Fibroblast of skin of abdomen (primary cell): ENCODE measurements at places on chromosomes 11 and 22.

- no peak for DNase-seq
Observed at GRCh38 chr22:41813726-41814410, 13.4 kb downstream of the CCDC134 start.

- DNase-seq = peak; percentile 85
Observed at GRCh38 chr22:37525073-37525745, 6.0 kb upstream of the CARD10 start.

- peak; percentile 3 for DNase-seq
Observed at GRCh38 chr22:32206774-32207758, 2.2 kb upstream of the RFPL2 start.

GRCh38 chr22:50571264-50572175, 6.7 kb downstream of the CPT1B start:
- DNase-seq = no peak

GRCh38 chr22:44192816-44193534, 12.2 kb downstream of the PARVG start:
- no peak for DNase-seq

GRCh38 chr11:110896358-110896757, 184.1 kb upstream of the ARHGAP20 start:
- peak; percentile 84 for DNase-seq

GRCh38 chr22:19879992-19880785, 25.5 kb upstream of the GNB1L start:
- DNase-seq = no peak

DNA sequence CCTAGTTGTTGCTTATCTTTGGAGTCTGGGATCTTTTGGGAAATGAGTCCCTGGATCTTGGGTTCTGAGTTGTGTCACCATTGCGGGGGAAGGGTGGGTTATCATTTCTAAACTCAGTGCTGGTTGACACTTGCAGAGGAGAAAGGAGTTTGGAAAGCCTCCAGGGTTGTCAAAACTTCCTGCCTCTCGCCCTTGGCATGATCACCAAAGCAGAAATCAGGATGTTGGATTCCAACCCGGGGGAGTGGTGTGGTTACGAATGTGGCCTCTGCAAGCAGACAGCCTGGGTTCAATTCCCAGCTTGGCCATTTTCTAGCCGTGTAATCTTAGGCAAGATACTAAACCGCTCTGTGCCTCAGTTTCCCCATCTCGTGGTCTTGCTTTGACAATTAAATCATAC, 24.3 kb downstream of the CD6 start:
- no peak for DNase-seq

- peak; percentile 74 for DNase-seq
Observed at GRCh38 chr11:86785576-86785975, 14.8 kb upstream of the PRSS23 start.

DNA sequence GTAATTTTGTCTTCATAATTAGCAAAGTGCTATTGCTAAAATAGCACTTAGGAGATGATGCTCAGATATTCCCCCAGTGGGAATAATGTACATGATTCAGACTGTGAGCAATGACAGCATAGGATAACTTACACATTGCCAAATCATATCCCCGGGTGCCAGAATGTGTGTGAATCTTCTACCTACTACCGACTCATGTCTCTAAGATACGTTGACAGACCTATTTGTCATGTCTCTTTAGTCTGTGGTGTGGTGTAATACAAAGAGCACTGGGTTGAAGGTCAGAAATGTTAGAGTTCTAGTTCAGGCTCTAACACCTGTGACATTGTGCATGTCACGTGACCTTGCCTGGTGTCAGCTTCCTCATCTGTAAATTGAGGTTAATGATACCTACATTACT, 31.0 kb upstream of the PICALM start:
- peak; percentile 67 for DNase-seq

DNA sequence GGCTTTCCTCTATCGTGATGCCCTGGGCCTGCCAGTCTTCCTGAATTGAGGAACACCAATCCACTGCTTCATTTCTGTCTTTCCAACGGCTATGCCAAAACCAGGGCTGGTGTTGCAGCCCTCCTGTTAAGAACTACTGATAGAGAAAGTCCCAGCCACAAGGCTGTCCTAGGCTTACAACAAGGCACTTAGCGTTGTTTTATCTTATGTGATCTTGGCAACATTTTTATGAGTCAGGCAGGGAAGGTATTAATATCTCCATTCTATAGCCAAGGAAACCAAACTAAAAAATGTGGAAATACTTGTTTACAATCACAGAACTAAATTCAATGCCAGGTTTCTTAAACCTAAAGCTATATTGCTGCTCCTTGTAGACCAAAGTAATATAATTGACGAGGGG, 89.9 kb upstream of the AMOTL1 start:
- DNase-seq = no peak

- no peak for DNase-seq
Observed at GRCh38 chr11:11895672-11896071, 53.9 kb downstream of the USP47 start.

GRCh38 chr22:26860301-26860700, 202.9 kb downstream of the MIAT start:
- no peak for DNase-seq

DNA sequence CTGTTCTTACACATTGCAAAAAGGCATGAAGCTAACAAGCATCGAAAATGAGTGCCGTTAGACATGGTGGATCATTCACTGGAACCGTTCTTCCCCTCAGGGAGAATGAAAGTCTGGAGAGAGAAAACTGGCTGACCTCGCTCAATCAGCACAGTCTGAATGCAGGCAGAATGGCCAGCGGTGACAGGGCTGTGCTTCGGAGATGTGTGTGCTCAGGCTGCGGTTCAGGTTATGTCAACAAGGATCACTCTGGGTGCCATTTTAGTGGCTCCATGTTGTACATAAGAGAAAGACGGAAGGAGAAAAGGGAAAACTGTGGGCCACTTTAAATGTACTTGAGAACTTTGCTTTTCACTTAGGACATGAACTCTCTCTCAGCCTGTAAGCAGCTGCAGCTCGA, 749.8 kb upstream of the ARHGAP42 start:
- no peak for DNase-seq

DNA sequence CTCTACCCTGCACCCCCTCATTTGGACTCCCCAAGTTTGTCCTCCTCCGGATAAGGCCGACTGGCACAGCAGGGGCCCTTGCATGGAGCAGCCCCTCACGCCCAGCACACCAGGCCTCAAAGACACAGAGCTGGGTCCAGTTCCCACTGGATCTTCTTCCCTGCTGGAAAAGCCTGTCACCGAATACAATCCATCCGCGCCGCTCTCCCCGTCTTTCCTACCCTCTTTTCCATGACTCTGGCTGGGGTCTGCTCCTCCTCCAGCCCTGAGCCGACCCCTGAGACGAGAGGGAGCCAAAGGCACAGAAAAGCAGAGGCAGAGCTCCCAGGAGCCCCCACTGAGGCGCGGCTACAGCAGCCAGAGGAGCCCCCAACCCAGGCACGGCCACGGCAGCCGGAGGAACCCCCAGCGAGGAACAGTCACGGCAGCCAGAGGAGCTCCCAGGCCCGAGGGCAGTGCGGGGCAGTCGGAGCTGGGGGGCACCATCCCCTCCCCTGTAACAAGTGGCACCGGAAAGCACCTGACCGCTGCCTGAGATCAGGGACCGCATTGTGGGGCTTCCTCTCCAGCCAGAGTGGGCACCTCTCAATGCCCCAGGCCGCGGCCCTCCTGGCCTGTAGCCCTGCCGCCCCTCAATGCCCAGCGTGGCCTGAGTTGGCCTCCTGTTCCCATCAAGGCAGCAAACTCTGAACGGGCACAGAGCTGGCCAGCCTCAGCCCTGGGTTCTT, 12.0 kb downstream of the ALG12 start:
- no peak for DNase-seq

DNA sequence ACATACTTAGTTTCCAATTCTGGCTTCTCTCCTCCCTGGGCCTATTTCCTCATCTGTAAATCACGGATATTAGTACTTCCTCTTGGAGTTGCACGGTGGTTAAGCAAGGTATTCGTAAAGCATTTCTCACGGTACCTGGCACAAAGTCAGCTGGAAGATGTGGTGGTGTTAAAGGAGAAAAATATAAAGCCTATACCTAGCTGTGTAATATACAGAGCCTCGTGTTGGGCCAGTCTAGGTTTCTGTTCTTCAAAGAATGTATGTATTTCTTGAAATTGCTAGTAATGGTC, 47.2 kb downstream of the DBX1 start:
- DNase-seq = no peak

DNA sequence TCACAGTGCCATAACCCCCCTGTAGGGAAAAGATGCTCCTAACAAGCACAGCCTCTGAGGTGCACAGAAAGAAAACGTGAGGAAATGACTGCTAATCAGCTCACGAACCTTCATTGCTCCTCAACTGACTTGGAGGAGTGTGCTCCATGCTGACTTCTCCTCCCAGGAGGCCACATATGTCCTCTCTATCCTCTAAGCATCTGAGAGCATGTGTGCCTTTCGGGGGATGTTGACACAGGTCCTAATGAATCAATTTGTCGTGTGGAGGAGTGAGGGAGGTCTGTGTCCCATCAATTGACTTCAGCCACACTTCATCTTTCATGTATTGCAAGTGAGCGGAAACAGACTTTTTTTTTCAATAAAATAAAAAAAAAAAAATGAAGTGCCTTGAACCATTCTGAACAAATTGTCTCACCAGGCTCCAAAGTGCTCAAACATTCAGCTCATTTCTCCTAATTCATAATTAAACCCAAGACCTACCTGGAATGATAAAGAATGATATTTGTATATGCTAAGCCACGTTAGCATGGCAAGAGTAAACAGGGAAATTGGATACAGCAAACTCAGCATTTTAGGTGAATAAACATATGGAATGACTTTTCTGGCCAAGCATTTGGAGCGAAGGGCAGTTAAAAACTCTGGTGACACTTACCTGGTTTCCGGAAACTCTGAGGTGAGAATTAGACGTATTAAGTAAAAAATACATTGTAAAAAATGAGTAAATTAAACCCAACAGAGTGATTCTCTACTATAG, 317.6 kb upstream of the FAT3 start:
- no peak for DNase-seq

- no peak for DNase-seq
Observed at GRCh38 chr11:61910187-61911127, 6.9 kb downstream of the RAB3IL1 start.

DNA sequence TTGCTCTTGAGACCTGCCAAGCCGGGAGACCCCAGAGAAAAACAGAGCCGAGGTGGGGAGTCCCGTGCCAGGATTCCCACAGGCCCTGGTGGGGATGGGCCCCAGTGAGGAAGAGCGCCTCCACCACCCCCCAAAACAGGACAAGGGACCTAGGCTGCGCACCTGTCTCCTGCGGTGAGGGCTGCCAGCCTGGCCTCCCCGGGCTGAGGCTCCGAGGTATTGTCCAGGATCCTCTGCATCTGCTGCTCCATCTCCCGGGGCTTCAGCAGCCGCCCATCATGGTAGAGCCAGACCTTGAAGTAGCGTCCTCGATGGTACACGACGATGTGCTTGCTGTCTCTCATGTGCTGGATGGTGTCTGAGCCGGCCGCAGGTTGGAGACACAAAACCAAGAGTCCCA, 33.3 kb upstream of the TESMIN start:
- DNase-seq = no peak

DNA sequence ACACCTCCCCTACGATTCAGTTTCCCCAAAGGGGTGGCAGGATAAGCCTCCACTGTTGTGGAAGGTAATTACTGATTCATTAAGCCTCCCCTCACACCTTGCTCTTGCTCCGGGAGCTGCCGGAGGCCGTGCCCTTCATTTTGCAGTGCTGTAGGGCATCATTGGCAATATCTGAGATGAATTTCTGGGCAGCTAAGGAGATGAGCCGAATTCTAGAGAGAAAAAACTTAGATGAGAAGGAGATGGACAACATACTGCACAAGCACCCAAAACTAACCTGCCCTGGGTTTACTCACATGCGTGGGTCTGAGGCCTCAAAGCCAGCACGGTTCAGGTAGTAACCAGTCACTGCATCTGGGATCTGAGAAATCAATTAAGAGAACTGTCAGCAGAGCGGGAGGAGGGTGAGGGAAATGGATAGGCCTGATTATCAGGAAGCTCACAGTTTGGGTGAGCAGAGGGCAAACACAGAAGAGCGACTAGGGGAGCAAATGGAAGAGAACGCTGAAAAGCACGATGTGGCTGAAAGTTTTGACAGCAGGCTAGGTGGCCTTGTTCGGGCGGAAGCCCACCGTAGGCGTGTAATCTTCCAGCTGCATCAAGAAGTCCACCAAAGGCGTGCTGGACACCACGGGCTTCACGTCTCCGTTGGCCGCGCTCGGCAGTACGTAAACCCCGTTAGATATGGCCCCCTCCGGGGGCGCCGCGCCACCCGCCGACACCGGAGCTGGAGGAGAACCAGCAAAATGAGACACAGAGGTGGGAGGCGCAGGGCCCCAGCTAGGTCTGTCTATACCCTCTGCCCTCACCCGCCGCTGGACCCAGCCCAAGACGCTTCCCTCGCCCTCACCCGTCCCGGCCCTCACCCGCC, 689 bp downstream of the TAF10 start:
- peak; percentile 5 for DNase-seq

DNA sequence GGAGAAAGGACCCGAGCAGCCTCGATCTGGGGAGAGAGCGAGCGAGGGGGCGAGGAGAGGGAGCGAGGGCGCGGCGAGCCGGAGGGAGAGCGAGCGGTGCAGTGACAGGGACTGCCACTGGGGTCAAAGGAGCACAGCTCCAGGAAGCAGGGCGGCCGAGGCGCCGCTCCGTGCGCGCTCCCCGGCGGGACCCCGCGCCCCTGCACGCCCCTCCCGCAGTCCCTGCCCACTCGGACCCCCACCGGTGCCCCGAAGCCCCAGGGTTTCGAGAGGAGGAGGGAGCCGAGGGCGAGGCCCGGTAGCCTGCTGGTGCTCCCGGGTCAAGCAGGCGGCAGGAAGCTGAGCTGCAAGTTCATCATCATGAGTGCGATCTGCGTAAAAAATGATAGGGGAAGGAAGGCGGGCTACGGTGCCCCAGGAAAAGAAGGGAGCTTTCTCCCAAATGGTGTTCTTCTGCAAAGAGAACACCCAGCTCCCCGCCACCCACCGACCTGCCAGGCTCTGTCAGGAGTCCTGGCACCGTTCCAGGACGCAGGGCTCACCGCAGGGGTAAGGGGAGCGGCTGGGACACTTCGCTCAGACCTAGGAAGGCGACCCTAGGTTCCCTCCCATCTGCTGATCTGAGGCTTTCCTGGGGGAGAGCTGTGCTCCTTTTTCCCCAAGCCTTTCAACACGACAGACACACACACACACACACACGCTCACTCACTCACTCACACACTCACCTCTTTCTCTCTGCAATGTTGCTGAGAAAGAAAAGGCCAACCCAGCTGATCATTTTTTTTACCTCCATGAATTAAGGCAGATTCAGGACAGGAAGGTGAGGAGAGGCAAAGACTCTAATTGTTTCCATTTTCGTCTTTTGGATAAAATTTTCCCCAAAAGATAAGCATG, at the start of gene MPPED2:
Gene MPPED2, minus strand, starts transcription at position 103 of the 894 bp plus-strand sequence. CDS start 5,980 bp downstream, outside the sequence.
- no peak for DNase-seq

DNA sequence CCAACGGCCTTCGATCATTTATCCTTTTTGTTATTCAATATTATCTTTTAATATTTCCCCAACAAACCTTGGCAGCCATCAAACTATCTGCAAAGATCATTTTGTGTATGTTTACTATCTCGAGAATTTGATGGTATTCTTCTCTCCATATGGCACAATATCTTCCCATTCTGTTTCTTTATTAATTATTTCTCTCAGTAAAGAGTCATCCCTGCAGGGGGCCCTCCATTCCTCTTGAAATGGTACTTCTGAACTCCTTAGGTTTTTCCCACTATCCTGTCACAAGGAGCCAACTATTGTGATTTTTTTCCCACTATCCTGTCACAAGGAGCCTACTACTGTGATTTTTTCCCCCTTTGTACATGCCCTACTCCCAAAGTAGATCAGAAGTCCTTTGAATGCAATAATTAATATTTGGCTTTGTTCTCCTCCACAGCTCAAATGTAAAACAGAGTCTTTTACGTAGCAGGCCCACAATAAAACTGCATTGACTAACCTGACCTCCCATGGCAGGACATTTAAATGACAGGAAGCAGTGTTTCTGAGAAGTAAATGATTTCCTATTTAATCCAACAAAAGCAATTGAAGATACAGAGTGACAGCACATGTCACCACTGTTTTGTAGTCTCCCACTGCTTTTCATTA, 43.3 kb downstream of the PDGFD start:
- DNase-seq = peak; percentile 4
